ENCODE measurements at places on chromosomes 6 and 20. TPM values are rescaled to one million over a fixed set of nuclear protein-coding genes. Genes with fewer than 3 reads are reported as not detected.
A peak's percentile ranks its signal among the peaks of the same experiment; 100 is the strongest.

DNA sequence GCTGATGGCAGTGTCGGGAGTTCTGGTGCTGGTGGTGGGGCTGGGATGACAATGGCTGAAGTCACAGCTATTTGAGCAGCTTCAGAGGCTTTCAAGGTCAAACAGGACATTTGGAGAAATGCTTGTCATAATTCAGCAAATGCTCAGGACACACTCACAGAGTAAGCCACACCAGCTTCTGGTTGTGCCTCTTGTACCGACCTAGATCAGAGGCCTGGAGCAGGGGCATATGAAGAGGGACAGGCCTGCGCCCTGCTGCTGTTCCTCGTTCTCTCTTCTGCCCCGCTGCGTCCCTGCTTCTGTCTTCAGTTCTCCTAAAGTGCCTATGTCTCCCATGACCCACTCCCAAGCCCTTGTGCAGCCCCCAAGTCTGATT lies 893 bp upstream of the PGC start:
- DNase-seq = no peak

- no peak for DNase-seq
These were observed 32.5 kb upstream of the RPS6KA2 start for GRCh38 chr6:166659581-166659980.

The SCAF8 gene
- 54.9 TPM for total RNA-seq

DNA sequence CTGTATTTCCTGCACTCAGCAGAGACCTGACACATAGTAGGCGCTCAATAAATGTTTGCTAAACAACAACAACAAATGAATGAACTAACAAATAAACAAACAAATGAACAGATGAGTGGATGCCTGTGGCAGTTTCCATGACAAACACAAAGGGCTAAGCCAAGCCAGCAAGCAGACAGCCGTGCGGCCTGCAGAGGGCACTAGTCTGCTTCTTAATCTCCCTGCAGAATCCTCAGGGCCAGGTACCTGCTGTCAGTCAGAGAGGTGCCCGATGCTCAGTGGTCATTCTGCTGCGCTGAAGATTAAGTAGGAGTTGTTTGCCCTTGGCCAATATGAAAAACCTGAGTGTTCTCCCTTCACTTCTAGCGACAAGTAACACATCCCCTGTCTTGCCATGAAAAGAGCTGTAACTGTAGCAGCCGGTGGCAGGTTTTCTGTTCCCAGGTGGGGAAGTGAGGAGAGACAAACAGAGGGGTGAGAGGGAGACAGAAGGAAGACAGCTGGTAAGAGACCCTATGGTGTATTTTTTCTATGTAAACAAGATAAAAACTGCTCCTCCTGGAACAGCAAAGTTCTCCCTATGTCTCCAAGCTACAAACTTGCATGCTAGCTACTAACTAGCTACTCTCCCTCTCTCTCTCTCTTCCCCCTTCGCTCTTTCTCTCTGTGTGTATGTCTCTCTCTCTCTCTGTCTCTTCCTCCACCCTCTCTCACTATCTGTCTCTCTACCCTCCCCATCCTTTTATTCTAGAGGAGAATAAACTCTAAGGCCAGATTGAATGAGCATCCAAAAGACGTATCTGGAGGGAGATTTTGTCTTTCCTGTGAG lies at the start of gene MC3R:
TSS of gene MC3R (plus strand) at position 779 of the 829 bp plus-strand sequence. CDS start 112 bp downstream, outside the sequence.
- DNase-seq = peak; percentile 15

The MTFR2 gene
- total RNA-seq = 0.92 TPM

The TMEM14C gene
- total RNA-seq = 20.2 TPM

DNA sequence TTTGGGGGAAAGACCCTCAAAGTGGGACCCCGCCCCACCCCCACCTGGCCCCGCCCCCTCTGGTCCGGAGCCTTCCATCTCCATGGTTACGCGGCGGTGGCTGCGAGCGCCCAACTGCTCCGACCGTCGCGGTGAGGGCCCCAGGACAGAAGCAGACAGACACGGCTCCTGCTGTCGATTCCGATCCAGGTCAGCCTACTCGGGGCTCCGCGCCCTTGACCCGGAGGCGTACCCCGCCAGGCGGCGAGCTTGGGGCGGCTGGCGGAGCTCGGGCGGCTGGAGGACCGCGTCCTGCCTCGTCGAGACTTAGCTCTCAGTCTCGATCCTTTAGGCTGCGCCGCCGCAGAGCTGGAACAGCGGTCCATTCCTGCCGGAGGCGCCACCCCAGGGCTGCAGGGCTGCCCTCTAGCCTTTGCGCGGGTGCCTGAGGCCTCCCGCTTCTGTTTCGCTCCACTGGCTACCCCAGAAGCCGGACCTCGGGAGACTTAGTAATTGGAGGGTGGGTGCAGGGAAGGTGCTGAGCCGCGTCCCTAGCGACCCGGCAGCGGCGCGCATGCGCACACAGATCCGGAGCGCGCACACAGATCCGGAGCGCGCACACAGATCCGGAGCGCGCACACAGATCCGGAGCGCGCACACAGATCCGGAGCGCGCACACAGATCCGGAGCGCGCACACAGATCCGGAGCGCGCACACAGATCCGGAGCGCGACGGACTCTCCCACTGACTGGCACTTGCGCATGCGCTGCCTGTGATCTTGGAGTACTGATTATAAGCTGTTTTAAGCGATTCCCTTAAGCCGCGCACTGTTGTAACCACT lies at the start of gene CFAP206:
TSS of gene CFAP206 (plus strand) at position 72 of the 820 bp plus-strand sequence. CDS start 1,868 bp downstream, outside the sequence.
- DNase-seq = peak; percentile 87

The SNX3 gene
- total RNA-seq = 65.8 TPM

GRCh38 chr6:90074161-90074850 lies 180.0 kb downstream of the GJA10 start:
- no peak for DNase-seq

DNA sequence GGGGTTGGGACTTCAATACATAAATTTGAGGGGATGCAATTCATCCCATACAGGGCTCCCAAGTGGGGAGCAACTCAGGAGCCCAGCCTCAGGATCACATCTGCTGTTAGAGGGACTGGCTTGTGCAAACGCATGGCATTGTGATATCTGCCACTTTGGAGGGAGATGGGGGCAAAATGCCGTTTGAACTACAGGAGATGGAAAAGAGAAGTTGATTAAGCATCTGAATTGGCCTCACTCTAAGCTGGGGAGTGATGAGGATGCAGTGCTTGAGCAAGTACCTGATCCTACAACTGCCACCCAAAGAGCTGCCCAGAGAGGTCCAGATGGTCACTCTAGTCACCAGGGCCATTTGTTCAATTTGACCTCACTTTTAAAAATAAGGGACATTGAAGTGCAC lies 2.0 kb downstream of the LY86 start:
- no peak for DNase-seq

DNA sequence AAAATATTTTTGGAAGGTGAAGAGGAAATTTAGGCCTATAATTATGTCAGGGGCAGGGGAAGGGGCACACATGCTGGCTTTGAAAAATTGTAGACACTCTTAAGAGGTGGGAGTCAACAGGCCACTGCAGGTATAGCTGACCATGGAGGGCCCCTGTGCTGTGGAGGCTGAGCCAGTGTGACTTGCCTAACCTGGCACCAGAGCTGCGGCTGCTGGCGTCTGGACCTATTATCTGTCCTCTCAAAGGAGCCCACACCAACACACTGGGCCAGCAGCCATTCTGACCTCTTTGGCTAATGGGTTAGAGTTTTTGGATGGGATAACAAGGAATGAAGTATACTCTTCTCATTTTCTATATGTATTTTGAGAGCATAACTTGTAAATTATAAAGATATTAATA lies 4.5 kb downstream of the GID8 start:
- no peak for DNase-seq

GRCh38 chr6:107867302-107867615 lies 43.1 kb upstream of the SCML4 start:
- DNase-seq = no peak

DNA sequence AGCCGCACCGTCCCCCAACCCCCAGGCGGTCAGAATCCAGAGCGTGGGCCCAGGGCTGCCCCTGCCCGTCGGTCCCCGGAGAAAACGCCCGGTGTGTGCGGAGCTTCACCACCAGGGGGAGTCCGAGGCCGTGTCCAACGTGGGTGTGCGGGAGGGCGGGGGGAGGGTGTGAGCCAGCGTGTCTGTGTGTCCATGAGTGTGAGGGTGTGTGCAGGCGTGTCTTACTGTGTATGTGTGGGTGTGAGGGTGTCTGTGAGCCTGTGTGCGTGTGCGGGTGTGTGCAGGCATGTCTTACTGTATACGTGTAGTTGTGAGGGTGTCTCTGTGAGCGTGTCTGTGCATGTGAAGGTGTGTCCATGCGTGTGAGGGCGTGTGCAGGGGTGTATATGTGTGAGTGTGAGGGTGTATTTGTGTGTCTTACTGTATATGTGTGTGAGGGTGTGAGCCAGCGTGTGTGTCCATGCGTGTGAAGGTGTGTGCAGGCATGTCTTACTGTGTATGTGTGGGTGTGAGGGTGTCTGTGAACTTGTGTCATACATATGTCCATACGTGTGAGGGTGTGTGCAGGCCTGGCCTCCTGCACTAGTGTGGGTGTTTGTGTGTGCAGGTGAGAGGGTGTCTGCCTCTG lies 24.6 kb upstream of the GATA5 start:
- DNase-seq = peak; percentile 84

The BPIFB2 gene
- not detected for total RNA-seq

DNA sequence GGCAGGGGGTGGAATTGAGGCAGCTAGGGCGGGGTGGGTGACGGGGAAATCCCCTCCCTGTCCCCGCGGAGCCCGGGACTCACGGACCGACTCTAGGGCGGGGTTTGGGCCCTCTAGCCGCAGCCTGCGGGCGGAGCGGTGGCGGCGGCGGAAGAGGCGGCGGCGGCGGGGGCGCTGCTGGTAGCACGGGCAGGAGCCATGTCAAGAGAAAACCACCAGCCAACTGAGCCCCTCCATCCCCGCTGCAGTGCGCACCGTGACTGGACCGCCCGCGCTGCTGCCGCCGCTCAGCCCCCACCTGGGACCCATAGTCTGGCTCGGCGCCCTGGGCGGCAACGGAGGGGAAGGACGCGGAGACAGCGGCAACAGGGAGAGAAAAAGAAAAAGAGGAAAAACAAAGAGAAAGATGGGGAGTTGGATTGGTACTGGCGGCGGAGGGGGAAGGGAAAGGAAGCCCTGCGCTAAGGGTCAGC lies 1.2 kb upstream of the C6orf62 start:
- peak; percentile 87 for DNase-seq

DNA sequence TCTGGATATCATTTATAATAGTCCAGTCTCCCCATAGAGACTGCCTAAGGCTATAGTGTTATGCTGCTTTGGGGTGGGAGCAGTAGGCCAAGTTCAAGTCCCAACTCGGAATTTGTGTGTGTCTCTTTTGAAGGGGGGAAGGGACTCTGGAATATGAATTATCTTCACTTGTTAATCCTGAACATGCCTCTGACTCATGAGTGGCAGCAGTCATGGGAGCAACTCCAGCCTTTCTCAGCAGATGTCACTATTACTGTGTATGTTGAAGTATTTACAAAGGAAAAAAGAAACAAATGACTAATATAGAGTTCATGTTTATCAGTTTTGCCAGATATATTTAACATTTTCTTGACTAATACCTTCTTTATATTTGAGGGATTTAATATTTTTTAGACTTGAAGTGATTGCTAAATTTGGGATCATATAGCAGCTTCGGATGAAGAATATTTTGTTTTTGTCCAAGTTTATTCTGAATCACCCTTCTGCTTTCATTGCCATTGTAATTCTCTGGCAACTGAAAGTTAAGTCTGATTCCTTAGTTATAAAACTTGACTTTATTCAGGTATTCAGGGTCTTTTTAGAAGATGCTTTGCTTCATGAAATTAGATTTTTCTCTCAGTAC lies 23.4 kb downstream of the FAM217A start:
- no peak for DNase-seq

The TREM1 gene
- total RNA-seq = not detected

GRCh38 chr6:23446469-23446967 lies 679.5 kb upstream of the NRSN1 start:
- no peak for DNase-seq

DNA sequence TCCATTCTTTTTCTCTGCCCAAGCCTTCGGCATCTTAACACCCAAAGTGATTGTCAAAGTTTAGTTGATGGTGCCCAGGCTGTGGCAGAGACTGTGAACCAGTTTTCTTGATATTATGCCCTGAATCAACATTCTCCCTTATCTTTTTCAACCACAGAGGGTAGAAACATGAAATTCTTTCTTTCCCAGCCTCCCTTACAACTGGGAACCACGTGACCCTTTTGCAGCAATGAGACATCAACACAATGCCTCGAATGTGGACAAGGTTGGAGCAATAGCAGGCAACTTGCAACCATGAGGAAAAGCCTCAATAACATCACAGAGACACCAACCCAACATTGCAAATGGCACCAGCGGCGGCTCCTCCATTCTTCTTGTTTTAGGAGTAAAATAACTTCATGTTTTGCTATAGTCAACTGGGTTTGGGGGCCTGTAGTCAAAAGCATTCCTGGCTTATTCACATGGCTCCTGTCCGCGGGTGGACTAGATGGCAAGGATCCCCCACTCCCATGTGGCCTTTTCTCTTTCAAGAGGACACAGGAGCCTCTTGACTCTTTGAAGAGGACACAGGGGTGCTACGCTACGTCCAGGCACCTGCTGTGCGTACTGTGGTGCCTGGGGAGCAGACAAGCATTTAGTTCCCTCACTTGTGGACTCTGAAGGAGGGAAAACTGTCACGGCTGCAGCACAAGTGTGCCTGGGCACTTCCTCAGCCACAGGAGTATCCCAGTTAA lies 90.5 kb downstream of the NOL4L start:
- no peak for DNase-seq

The GJA1 gene
- not detected for total RNA-seq

- DNase-seq = no peak
These were observed 846.3 kb downstream of the HACE1 start for GRCh38 chr6:104013312-104013971.

DNA sequence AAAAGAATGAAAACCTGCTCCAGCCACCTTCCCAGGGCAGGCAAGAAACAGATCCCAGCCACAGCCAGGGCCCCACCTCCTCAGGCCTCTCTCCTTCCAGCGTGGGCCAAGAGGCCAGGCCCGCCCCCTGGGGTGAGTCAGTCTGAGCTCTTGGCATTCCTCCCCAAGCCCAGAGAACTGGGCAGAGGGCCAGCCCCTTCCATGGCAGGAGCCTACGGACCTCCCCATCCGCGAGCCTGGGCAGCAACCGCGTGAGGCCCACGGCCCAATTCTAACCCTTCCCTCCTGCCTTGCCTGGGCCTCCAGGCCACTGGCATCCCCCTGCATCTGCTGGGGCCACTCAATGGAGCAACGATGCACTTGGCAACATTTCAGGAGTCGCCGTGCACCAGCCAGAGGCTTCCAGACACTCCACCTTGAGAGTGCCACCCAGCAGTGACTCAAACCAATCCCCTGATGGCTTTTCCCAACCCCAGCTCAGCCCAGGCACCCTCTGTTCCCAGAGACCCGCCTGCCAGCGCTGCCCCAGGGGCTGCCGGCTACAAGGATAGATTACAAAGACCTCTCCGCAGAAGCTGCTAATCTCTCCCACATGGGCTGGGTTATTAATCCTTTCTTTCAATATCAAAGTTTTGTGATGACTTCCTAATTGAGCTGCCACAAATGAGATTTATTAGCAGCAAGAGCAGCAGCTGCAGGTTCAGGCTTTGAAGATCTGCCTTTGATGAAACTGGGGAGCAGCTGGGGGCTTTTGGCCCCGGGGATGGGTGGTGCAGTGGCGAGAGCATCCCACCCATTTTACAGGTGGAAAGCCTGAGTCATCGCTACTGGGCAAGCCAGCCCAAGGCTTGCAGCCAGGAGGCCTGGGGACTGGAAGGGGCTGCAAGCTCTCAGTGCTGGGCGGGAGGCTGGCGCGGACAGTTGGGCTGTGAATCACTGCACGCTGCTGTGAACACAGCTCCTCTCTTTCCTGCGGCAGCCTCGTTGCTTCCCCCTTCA lies 85.7 kb downstream of the NFATC2 start:
- DNase-seq = no peak
